Hepatocyte (in vitro differentiated cells): ENCODE measurements at places on chromosomes 12 and 14.

DNA sequence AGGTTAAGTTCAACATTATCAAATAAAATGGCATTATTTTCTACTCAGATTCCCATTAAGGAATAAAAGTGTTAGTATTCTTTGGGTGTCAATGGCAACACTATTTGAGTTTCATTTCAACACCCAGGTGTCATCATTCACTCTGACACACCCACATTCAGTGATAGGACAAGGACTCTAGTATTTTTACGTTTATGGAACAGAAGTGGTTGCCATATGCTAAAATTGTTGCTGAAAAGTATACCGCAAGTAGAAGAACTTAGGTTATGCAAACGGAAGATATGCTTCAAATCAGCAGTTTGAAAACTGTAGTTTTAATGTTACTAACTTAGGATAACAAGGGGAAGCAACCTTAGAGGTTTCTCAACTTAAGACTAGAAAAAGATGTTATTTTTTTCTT, 20.0 kb upstream of the SGPP1 start:
- no peak overlapping the region for H3K4me3 ChIP-seq
- no peak overlapping the region for H3K27ac ChIP-seq
- H3K4me1 ChIP-seq = no peaks in the 10 kb centered on the region
- no peak for DNase-seq
- no peaks in the 10 kb centered on the region for H3K36me3 ChIP-seq

DNA sequence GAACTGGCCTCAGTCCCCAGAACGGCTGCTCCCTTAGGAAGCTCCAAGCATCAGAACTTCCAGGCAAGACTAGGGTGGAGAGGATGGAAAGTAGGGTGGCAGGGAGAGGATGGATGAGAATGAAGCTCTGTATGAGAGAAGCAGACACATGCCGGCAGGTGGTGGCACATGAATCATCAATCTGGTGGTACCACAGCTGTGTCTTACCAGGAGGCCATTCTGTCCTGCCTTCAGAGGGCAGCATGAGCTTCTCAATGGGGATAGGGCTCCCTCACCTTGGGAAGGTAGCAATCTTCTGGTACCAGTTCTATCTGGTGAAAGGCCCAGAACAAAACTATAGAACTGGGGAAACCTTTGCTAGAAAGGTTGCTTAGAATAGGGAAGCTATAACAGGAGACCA, 55.4 kb upstream of the PYGL start:
- DNase-seq = no peak
- no peaks in the 10 kb centered on the region for H3K36me3 ChIP-seq
- H3K27me3 ChIP-seq = no peaks in the 10 kb centered on the region
- no peak overlapping the region for H3K27ac ChIP-seq
- H3K4me3 ChIP-seq = no peak overlapping the region

DNA sequence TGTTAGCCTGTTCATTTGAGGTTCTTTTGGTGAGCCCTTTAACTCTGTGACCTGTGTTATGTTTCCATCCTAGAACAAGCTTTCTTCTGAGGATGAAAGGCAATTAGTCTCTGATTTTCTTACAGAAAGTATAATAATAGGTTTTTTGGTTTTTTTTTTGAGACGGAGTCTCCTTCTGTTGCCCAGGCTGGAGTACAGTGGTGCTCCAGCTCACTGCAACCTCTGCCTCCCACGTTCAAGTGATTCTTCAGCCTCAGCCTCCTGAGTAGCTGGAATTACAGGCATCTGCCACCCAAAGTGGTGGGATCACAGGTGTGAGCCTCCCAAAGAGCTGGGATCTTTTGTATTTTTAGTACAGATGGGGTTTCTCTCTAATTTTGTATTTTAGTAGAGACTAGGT, 52.7 kb upstream of the SYNE2 start:
- peaks cover 3% of the 10 kb centered on the region for H3K4me1 ChIP-seq
- H3K4me3 ChIP-seq = no peak overlapping the region
- H3K27ac ChIP-seq = no peak overlapping the region
- DNase-seq = no peak

GRCh38 chr12:48999371-49000131, at the start of gene DDN:
DDN (minus strand) TSS chr12:48999375; CDS start chr12:48999287, 88 bp downstream.
- H3K36me3 ChIP-seq = no peaks in the 10 kb centered on the region
- no peak within 1 kb of the TSS for H3K27ac ChIP-seq
- peak within 1 kb of the TSS; percentile 33 for H3K4me3 ChIP-seq
- peaks cover 19% of the 10 kb centered on the region for H3K4me1 ChIP-seq
- H3K27me3 ChIP-seq = peaks cover 43% of the 10 kb centered on the region

GRCh38 chr12:88723219-88723618, 142.9 kb upstream of the KITLG start:
- DNase-seq = no peak
- no peaks in the 10 kb centered on the region for H3K36me3 ChIP-seq
- H3K4me3 ChIP-seq = no peak overlapping the region

DNA sequence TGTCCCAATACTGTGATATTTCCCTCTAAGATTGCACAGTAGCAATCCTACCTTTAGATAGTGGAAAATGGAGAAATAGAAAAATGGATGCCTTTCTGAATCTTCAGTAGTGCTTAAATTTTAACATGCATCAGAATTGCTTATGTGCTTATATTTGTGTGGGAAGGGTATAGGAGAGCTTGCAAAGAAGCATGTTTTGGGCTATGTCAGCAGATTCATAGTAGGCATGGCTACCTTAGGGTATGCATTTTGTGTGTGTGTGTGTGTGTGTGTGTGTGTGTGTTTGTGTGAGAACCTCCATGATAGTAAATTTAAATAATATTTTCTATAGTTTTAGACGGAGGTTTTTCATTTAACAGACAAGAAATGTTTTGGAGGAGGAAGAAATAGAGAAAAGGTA, 38.3 kb downstream of the NEUROD4 start:
- H3K36me3 ChIP-seq = no peaks in the 10 kb centered on the region
- H3K4me3 ChIP-seq = no peak overlapping the region
- peaks cover 14% of the 10 kb centered on the region for H3K27me3 ChIP-seq
- no peak overlapping the region for H3K27ac ChIP-seq
- no peak for DNase-seq

DNA sequence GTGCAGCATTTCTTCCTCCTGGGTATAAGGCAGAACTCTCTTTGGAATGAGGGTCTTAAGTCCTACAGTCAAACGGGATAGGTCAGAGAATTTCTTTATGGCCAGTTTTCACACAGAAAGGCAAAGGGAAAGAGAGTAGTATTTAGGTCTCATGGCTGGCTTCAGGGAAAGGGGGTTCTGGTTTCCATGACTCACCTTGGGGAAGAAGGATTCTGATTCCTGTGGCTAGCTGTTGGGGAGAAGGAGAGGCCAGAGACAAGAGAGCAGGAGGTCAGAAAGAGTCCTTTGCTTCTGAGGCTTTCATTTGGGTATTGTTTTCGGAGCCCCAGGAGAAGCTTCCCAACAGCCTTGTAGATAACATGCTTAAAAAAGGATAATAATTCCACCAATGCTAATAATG, 332.5 kb downstream of the NPAS3 start:
- no peak for DNase-seq
- no peak overlapping the region for H3K4me3 ChIP-seq
- H3K4me1 ChIP-seq = no peaks in the 10 kb centered on the region
- no peak overlapping the region for H3K27ac ChIP-seq
- H3K27me3 ChIP-seq = no peaks in the 10 kb centered on the region
- no peaks in the 10 kb centered on the region for H3K36me3 ChIP-seq

DNA sequence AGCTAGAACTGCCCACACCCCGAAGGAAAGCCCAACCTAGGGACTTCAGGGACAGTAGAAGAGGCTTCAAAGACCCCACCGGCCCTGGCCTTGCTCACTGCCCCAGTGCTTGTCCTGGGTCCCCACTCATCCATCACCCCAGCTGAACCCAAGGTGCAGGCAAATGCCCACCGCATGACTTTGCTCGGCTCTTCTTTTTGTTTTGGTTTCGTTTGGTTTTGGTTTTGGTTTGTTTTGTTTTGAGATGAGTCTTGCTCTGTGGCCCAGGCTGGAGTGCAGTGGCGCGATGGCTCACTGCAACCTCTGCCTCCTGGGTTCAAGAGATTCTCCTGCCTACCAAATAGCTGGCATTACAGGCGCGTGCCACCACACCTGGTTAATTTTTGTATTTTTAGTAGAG, 9.0 kb downstream of the CCDC85C start:
- no peak overlapping the region for H3K4me3 ChIP-seq
- H3K36me3 ChIP-seq = no peaks in the 10 kb centered on the region
- peaks cover 50% of the 10 kb centered on the region for H3K4me1 ChIP-seq
- H3K27me3 ChIP-seq = no peaks in the 10 kb centered on the region

GRCh38 chr12:104846056-104846767, 111.9 kb downstream of the SLC41A2 start:
- H3K27me3 ChIP-seq = no peaks in the 10 kb centered on the region
- H3K4me3 ChIP-seq = no peak overlapping the region
- DNase-seq = no peak
- H3K4me1 ChIP-seq = no peaks in the 10 kb centered on the region

DNA sequence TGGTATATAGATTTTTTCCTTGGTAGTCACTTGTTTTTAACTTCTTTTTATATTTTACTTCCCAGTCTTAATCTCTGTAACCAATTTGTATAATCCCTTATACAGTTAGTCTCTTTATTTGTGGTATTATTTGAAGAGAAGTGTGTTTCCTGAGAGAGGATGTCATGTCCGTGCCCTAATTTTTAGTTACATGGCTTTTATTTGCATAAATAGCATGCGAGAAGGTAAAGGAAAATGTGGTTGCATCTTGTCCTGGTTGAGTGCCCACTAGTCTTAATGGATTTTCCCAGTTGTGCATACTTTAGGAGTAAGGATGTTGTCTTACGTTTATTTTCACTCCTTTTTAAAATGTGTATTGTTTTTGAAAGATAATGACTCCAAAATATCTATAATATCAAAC, 27.5 kb downstream of the RAP1B start:
- H3K27ac ChIP-seq = no peak overlapping the region
- no peaks in the 10 kb centered on the region for H3K27me3 ChIP-seq
- no peak overlapping the region for H3K4me3 ChIP-seq
- no peaks in the 10 kb centered on the region for H3K4me1 ChIP-seq
- DNase-seq = no peak

DNA sequence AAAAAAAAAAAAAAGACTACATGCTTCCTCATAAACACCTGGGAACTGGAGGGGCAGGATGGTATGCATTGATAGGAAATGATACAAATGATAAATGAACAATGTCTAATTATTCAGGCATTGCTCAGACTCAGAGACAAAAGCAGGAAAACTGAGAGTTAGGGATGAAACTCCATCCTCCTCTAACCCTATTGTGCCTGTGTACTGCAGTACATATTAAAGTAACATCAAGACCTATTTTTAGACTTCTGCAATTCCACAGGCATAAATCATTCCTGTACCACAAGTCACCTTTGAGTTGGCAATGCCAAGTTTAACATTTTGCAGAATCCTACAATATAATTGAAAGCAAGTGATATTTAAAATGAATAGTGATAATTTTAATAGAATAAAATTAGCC, 156.5 kb upstream of the USP15 start:
- no peaks in the 10 kb centered on the region for H3K27me3 ChIP-seq
- no peaks in the 10 kb centered on the region for H3K4me1 ChIP-seq
- H3K27ac ChIP-seq = no peak overlapping the region
- no peaks in the 10 kb centered on the region for H3K36me3 ChIP-seq
- H3K4me3 ChIP-seq = no peak overlapping the region
- no peak for DNase-seq

- H3K27me3 ChIP-seq = peaks cover 2% of the 10 kb centered on the region
- H3K4me1 ChIP-seq = no peaks in the 10 kb centered on the region
Measured at GRCh38 chr12:15244341-15244740, 23.1 kb upstream of the RERG start.

DNA sequence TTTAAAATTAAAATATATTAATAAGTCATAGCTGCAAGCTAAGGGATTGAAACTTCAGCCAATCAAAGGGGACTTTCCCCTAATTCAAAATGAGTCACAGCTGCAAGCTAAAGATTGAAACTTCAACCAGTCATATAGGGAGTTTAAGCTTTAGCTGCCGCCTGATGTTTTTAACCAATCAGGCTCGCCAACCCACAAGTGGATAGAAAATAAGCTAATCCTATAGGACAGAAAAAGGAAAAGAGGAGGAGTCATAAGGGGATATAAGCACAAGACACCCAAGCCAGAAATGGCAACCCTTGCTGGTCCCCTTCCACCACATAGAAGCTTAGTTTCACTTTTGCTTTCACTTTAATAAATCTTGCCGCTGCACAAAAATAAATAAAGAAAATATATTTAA, 1154.6 kb downstream of the GALC start:
- no peaks in the 10 kb centered on the region for H3K27me3 ChIP-seq
- H3K36me3 ChIP-seq = no peaks in the 10 kb centered on the region
- no peak overlapping the region for H3K27ac ChIP-seq
- no peak for DNase-seq

DNA sequence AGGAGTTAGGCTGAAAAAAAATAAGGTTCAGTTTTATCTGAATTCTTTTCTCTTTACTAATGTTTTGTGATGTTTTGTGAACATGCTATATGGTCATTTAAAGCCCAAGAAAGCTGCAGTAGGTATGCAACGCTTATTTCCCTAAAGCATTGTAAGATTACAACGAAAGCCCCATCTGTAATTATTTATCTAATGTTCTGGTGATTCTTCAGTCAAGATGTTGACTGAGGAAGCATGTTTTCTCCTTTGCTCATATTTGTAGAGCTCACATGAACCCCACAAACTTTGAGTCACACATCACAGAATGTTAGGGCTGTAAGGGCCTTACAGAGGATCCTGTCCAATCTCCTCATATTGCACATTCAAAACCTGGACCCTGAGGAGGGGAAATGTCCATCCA, 3.2 kb upstream of the TUBA1C start:
- no peaks in the 10 kb centered on the region for H3K36me3 ChIP-seq
- no peak for DNase-seq
- no peaks in the 10 kb centered on the region for H3K27me3 ChIP-seq
- no peak overlapping the region for H3K27ac ChIP-seq

- no peaks in the 10 kb centered on the region for H3K36me3 ChIP-seq
- H3K27me3 ChIP-seq = no peaks in the 10 kb centered on the region
- DNase-seq = no peak
Measured at GRCh38 chr12:20047901-20048300, 320.4 kb upstream of the PDE3A start.
